ENCODE measurements at places on chromosomes 12 and 14.

GRCh38 chr12:107429006-107429705, 256.4 kb upstream of the PWP1 start:
- DNase-seq: no peak

DNA sequence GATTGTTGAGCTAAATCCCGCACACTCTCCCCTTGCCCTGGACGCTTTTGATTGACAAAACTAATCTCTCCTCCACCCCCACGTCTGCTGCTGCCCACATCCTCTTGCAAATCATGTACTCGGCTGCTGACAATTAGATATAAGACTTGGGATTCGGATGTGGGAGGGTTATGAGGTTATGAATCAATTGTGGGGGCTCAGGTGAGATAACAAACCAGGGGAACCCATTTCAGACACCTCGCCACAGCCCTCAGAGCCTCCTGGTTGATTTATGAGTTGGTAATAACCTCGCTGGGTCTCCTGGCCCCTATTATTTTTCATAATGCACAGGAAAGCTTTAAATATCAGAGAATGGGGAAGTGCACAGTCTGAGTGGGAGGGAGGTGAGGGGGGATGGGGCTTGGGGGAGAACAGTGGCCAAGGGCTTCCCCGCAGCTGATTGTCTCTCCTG, 449.9 kb downstream of the DPF3 start:
- no peak for DNase-seq

GRCh38 chr12:10722905-10723746, at the start of gene YBX3:
TSS of gene YBX3 (minus strand) at chr12:10723323. CDS start at chr12:10723111, 212 bp downstream.
- peak; percentile 78 for DNase-seq

DNA sequence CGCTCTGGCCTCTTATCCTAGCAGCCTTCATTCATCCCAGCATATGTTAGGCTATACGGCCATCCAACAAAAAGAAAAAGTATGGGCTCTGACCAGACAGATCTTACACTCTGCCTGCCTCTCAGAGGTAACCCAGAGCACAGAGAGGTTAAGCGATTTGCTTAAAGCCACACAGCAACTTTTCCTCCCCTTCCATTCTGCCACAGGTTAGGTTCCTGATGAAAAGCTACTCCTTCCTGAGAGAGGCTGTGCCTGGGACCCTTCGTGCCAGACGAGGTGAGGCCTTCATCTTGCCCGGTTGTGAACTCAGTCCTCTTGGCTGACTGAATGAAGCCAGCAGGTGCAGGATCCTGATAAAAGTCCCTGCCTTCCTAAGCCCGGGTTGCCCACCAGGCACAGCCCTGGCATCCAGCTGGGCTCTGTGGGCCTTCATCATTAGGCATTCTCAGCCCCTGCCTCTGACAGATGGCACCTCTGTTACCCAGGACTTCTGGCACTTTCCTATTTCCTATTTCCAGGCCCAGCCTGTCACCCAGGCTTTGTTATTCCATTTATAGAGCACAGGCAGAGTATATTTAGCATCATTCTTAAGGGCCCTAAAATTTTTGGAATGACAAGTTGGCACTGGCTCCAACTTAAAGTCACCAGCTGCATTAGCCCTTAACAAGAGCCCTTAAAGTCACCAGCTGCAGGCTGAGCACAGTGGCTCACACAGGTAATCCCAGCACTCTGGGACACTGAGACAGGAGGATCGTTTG, 12.8 kb downstream of the SOAT2 start:
- no peak for DNase-seq

GRCh38 chr14:25120261-25120660, 70.3 kb upstream of the STXBP6 start:
- DNase-seq: no peak

GRCh38 chr14:97975962-97976361, 1178.8 kb downstream of the VRK1 start:
- DNase-seq: no peak

GRCh38 chr14:91729756-91730155, 2.1 kb downstream of the CATSPERB start:
- no peak for DNase-seq

DNA sequence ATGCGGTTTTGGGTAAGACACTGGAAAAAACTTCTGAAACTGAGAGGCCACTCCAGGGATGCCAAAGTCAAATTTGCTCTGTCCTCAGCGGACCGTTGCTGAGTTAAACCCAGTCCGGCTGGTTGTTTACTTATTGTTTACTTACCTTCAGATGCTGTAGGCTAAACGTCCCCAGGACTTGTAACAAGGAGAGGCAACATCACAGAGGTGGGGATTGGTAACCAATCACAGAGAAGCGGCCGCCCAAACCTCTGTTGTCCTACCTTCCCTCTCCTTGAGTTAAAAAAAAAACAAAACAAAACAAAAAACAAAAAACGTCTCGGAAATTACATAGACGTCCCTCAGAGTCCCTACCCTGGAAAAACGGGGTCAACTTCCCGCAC, 380 bp downstream of the ANO2 start:
- no peak for DNase-seq

DNA sequence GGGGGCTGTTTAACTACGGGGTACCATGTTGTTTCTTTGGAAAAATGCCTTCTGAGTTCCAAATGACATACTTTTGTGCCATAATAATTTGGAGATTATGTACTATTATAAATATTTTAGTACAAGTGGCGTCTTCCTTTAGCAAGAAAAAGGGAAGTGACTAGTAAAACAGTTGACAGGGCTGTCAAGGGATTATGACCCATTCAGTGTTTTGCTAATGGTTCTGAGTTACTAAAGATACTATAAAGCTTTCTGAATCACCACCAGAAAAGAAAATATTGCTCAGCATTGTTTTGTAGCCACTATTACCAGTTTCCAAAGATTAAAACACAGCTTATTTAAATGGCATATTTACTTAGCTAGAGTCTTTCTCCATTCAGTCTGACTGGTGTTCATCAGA, 334.9 kb downstream of the SNAPC1 start:
- DNase-seq: no peak

GRCh38 chr12:50059440-50060119, 2.2 kb downstream of the ASIC1 start:
- no peak for DNase-seq

GRCh38 chr14:101169267-101169666, 265.7 kb upstream of the RTL1 start:
- DNase-seq: no peak

GRCh38 chr12:11136075-11136474, 1.6 kb upstream of the TAS2R30 start:
- DNase-seq: no peak

DNA sequence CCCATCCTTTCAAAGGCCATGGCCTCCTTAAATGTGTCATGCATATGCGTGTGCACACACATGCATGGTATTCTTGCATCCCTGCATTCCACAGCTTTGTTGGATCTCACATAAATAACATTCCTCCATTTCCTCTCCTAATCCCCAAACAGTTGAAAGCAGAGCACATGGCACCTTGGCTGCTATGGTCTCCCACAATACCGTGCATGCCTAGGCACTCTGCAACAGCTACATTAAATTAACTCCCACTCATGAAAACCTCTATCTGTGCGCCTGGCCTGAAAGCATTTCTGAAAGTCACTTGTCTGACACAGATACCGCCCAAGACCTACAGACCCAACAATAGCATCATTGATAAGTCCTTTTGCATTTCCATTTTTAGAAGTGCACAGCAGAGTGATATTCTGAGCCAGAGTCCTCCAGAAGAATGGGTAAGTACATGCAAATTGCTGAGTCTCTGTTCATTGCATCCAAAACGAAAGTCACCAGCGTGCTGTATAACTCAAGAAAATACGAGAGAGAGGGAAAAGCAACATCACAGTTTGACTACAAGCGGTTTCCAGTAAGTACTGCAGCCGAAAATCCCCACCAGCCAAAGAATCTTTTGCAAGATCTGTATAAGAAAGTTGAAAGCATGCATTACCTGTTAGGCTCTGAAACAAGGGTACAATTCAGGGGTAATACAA, 436 bp downstream of the ASB2 start:
- no peak for DNase-seq

GRCh38 chr12:26786491-26786864, 46.5 kb downstream of the ITPR2 start:
- no peak for DNase-seq

DNA sequence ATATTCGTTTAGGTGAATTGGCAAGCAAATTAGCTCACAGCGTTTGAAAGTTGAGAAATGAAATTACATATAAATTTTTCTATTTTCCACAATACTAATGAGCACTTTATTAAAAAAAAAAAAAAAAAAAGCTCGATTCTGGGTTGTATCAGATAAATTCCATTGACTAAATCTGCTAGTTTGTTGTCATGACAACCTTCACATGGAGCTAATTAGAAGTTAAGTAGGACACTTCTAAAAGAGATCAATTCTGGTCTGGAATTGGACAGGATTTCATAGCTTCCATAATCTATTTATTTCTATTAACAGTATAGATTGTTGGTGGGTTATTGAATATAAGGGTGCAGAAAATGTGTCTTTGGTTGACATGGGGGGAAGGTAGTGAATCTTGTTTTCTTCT, 85.5 kb upstream of the NEDD1 start:
- no peak for DNase-seq

- DNase-seq: no peak
Measured at GRCh38 chr14:33052943-33053342, 114.3 kb downstream of the NPAS3 start.

DNA sequence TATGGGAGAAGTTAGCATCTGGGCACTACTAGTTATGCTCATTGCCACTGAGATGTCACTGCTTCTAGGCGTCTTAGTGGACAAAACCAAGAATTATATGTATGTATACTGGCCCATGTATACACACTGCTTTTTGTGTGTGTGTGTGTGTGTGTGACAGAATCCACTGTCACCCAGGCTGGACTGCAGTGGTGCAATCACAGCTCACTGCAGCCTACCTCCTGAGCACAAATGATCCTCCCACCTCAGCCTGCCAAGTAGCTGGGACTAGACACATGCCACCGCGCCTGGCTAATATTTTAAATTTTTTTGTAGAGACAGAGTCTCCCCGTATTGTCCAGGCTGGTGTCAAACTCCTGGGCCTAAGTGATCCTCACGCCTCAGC, 25.2 kb downstream of the LIMA1 start:
- no peak for DNase-seq

GRCh38 chr14:61140872-61141271, 140.3 kb downstream of the TMEM30B start:
- DNase-seq: no peak

- no peak for DNase-seq
Measured at GRCh38 chr12:71160585-71160984, 2.8 kb upstream of the TSPAN8 start.

DNA sequence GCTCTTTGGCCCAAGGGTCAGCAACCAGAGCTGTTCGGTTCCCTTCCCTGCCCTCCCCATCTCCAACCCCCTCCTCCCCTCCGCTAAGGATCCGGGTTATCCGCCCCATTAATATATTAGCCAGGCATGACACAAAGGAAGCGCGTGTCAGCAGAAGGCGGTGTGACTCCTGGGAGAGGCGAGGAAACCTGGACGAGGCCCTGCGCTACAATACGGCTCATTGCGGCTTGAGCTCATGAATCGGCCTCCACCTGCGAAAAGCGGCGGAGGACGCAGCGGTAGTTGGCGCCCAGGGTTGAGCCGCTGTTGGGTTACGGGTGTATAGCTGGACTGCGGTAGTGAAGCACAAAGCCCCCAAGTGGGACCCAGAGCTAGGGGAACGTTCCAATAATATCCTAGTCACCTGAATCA, 9.9 kb downstream of the FOXA1 start:
- DNase-seq: peak; percentile 63

GRCh38 chr12:85557850-85558249, 277.8 kb downstream of the ALX1 start:
- no peak for DNase-seq

DNA sequence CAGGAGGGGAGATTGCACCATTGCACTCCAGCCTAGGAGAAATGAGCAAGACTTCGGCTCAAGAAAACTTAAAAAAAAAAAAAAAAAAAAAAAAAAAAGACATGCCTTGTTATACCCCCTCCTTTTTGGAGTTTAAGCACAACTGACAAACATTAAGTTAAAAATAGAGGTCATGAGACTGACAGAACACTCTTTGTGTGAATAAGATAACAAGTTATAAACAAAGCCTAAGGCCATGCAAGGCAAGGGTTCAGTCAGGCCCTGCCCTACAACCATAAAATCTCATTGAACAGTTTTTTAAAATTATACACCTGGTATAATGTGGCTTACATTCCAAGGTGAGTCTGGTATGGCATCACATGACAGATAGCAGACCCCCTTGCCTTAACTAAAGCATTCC, 39.3 kb downstream of the TSPAN19 start:
- DNase-seq: no peak

GRCh38 chr14:95221531-95221930, 64.2 kb upstream of the DICER1 start:
- DNase-seq: no peak
